Activated naive CD4-positive, alpha-beta T cell treated with Interleukin-2 at 50 U/mL for 16 hours (primary cell): ENCODE measurements at places on chromosomes 4 and X.

GRCh38 chr4:119540249-119540648 is 88.4 kb downstream of the PDE5A start:
- no peak for DNase-seq

DNA sequence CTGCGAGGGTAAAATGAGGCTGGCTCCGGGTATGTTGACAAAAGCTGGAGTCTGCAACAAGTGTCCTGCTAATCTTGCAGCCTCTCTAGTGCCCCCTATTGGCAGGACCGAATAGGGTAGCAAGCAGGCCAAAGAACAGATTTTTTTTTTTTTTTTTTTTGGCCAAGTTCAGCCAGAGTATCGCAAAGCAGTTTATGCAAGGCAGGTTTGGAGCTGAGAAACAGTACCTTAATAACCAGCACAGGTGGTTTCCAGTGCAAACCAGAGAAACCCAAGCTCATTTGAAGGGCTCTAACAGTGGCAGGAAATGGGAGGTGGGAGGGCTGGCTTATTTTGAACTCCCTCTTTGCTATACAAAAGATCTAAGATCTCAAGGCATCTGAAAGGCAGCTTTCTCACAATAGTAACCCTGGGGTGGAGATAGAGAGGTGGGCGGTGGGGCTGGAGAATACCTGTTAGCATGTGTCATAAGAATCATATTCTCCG is 38.2 kb upstream of the OCIAD2 start:
- peak; percentile 26 for DNase-seq

- DNase-seq = peak; percentile 12
These were observed 11.9 kb upstream of the ZNF157 start for GRCh38 chrX:47358387-47359065.

DNA sequence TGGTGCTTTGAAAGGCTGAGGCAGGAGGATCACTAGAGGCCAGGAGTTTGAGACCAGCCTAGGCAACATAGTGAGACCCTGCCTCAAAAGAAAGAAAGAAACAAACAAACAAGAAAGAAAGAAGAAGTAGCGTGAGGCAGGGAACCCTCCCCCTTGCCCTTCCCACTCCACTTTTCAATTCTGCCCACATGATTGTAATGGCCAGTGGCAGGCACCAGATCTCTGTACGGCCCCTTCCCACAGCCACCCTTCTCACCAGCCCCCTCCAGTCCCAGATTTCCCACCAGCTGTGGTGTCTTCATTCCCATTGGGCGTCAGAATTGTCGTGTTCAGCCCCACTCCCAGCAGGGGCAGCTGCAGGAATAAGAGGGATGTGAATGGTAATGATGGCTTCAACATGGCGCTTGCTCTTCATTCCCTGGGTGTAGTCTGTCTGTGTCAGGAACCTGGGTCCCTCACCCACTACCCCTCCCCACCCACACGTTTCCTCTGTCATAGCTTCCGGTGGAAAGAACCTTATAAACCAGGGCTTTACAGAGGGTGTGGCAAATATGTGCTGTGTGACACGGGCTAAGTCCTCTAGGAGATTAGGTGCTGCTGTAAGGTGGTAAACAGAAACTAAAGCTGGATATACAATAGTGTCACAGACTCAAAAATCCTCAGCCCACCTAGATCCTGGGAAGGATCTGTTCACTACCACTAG is at the start of gene IL2RG:
TSS of gene IL2RG (minus strand) at position 437 of the 703 bp plus-strand sequence. CDS start at position 399, 38 bp downstream.
- peak; percentile 76 for DNase-seq

DNA sequence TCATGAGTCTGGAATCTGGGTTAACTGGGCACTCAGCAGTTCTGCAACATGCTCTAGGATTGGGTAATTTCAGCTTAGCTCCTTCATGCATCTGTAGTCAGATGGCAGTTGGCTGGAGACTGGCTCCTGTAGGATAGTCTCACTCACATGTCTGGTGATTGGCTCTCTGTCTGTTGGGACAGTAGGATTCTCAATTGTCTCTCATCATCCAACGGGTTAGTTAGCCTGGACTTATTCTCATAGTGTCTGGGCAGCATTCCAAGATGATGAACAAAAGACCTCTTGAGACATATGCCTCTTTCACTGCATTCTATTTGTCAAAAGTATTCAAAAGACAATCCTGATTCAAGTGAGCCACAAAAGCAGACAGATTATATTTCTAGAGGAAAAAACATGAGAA is 795.6 kb upstream of the GALNTL6 start:
- no peak for DNase-seq

- no peak for DNase-seq
These were observed 345.7 kb downstream of the ARHGAP10 start for GRCh38 chr4:148077581-148077980.

GRCh38 chr4:153619811-153620210 is 64.3 kb upstream of the TLR2 start:
- no peak for DNase-seq

- no peak for DNase-seq
These were observed 150.3 kb upstream of the MAOA start for GRCh38 chrX:43505769-43506168.

GRCh38 chrX:143298663-143299241 is 218.5 kb downstream of the SPANXN3 start:
- DNase-seq = no peak

GRCh38 chr4:90127223-90127705 is at the start of gene CCSER1:
TSS of gene CCSER1 (plus strand) at chr4:90127394.
- DNase-seq = peak; percentile 33

GRCh38 chr4:8818063-8818881 is 53.4 kb downstream of the HMX1 start:
- DNase-seq = no peak

DNA sequence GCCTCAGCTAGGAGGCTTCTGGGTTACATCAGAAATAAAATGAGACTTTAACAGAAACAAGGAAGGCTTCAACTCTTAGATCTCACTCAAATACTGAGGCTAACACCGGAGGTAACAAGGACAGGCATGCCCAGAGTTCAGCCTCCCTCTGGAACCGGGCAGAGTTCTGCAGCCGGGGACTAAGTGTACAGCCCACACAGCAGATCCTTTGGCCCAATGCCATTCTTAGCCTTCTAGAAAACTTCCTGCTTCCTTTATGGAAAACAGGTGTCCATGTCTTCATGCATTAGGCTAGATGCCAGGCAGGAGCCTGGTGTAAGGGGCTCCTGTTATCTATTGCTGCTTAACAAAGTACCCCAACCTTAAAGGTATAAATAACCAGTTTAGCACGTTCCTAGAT is 369.7 kb downstream of the BCOR start:
- no peak for DNase-seq

GRCh38 chr4:83626245-83626836 is 90.4 kb downstream of the GPAT3 start:
- DNase-seq = no peak

- no peak for DNase-seq
These were observed 62.4 kb downstream of the HOPX start for GRCh38 chr4:56618734-56619133.

DNA sequence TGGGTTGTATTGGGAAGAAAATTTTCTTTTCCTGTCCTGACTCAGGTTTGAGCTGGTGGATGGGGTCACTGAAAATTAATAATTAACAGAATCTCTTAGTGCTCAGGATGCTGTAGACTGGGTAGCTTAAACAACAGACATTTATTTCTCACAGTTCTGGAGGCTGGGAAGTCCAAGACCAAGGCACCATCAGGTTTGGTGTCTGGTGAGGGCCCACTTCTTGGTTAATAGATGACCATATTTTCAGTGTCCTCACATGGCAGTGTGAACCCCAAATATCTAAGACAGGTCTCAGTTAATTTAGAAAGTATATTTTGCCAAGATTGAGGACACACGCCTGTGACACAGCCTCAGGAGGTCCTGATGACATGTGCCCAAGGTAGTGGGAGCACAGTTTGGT is 31.1 kb downstream of the HERC6 start:
- no peak for DNase-seq

DNA sequence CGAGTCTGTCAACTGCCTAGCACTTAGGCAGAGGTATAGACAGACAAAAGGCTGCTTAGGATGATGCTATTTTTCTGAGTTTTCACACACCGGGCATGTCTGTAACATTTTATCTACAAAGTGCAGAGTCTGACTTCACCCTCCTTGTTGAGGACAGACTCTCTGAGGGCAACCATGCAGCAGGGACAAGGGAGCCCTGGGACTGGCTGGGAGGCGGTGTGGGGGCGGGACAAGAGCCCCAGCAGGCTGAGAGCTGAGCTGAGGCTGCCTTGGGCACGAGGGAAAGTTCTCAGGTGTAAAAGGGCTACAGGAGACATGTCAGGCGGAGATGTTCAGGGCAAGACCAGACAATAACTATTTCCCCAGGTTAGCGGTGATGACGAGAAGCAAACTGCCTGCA is 81.6 kb downstream of the GATB start:
- no peak for DNase-seq

- peak; percentile 49 for DNase-seq
These were observed 14.8 kb upstream of the SPON2 start for GRCh38 chr4:1187182-1187581.

- DNase-seq = no peak
These were observed 52.6 kb upstream of the RAB33B start for GRCh38 chr4:139401368-139401767.

DNA sequence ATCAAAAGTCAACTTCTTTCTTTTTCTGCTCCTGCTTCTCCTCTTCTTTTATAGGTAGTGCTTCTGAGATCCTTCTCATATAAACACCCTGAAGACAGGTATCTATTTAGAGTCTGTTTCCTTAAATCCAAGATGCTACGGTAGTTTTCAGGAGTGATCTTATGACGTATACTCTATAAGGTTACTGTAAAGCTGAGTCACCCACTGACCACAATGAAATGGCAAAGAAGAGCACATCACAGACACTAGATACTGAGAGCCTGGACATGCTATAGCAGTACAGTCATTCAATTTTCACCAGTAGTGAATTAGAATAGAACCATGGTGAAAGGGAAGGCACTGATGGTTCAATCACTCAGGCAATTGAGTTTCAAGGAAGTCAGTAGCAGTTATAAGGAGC is 412.5 kb downstream of the ADAM29 start:
- no peak for DNase-seq

DNA sequence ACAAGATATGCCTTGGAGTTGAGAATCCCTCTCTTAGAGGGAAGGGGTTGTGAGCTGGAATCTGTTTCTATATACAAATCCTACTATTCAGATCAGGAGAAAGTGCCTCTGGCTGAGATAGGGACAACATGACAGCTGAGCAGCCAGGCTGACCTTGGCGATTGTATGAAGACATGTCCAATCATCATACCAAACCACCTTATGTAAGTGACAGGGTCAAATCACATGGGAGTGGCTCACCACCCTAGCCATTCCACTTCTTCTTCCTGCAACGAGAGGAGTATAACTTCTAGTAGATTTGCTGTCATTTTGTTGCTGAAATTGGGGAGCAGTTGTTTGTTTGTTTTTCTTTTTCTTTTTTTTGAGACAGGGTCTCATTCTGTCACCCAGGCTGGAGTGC is 48.3 kb upstream of the TMEM150C start:
- DNase-seq = no peak

DNA sequence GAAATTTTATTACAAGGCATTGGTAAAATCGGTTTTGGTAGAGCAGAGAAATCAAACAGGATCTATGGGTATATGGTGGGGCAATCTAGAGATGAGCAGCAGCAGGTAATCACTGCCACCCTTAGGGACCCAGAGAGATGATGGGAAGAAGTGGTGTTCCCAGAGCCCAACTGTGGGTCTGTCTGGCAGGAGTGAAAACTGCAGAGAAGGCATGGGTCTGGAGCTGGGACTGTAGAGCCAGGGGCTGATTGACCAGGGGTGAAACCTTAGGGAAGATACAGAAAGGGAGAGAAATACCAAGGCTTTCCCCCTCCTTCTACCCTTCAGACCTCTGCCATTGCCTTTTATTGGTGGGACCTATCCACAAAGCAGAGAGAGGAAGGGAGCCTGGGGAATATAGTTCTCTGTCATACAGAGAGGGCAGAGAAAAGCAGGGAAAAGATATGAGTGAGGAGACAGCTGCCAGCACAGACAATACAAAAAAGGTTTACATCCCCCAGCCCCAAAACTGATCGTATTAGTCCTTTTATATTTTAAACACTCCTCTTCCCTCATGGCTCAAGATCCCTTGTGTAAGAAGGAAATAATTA is 28.7 kb downstream of the PDLIM5 start:
- no peak for DNase-seq

- no peak for DNase-seq
These were observed 59.4 kb upstream of the CITED1 start for GRCh38 chrX:72365126-72365525.

DNA sequence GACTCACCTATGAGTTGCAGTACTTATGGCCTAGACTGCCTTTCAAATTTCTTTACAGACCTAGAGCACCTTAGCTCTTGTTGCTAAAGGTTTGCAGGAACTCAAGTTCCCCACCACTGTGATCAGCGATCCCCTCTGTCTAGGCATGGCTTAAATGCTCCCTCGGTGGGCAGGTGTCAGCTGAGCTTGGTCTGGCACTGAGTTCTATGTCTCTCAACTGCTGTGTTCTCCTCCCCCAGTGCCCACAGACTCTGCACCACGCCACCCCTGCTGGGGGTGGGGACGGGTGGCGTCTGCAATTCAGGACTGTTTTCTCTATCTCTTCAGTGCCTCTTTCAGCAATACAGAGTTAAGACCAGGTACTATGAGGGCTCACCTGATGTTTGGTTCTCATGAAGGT is 30.5 kb downstream of the TMEM271 start:
- DNase-seq = no peak

- no peak for DNase-seq
These were observed 27.4 kb upstream of the ARX start for GRCh38 chrX:25043192-25043591.

GRCh38 chrX:48579259-48579658 is 5.0 kb downstream of the RBM3 start:
- no peak for DNase-seq

GRCh38 chr4:129682586-129682985 is 586.6 kb downstream of the C4orf33 start:
- DNase-seq = no peak

- DNase-seq = no peak
These were observed 249.4 kb downstream of the DHX15 start for GRCh38 chr4:24334906-24335305.

GRCh38 chr4:149158817-149159216 is 656.8 kb downstream of the IQCM start:
- no peak for DNase-seq

- DNase-seq = no peak
These were observed 25.9 kb downstream of the ENPEP start for GRCh38 chr4:110501826-110502225.

- no peak for DNase-seq
These were observed 626.2 kb downstream of the MID1IP1 start for GRCh38 chrX:39427492-39427891.
